Astrocyte (in vitro differentiated cells and primary cell): ENCODE measurements at places on chromosomes 12 and 14.

DNA sequence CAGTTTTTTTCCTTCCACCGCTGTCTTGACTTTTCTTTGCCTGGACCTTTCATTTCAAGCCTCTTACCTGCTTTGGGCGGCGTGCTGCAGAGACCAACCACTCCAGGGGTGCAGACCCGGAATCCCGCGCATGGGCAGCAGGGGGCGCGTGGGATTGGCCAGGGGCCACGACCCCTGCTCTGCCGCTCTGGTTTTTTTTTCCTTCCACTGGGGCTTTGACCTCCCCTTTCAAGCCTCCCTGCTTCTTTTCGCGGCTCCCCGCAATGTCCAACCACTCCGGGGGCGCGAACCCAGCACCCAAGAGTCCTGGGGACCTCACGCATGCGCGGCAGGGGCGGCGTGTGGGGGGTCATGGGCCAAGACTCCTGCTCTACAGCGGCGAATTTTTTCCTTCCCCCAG, 325.1 kb downstream of the ALG10 start:
- no peak for DNase-seq

- no peak for DNase-seq
Observed at GRCh38 chr14:95683793-95684192, 2.4 kb upstream of the TCL1B start.

GRCh38 chr12:110343736-110344555, 59.6 kb downstream of the ANAPC7 start:
- DNase-seq = no peak

- no peak for DNase-seq
Observed at GRCh38 chr12:50246197-50246865, 37.0 kb downstream of the LIMA1 start.

- DNase-seq = no peak
Observed at GRCh38 chr14:50734950-50735695, 67.0 kb upstream of the SAV1 start.

- DNase-seq = no peak
Observed at GRCh38 chr14:40347675-40348074, 915.4 kb upstream of the FBXO33 start.

GRCh38 chr14:22791301-22791700, 23.9 kb downstream of the SLC7A7 start:
- DNase-seq = peak; percentile 80

DNA sequence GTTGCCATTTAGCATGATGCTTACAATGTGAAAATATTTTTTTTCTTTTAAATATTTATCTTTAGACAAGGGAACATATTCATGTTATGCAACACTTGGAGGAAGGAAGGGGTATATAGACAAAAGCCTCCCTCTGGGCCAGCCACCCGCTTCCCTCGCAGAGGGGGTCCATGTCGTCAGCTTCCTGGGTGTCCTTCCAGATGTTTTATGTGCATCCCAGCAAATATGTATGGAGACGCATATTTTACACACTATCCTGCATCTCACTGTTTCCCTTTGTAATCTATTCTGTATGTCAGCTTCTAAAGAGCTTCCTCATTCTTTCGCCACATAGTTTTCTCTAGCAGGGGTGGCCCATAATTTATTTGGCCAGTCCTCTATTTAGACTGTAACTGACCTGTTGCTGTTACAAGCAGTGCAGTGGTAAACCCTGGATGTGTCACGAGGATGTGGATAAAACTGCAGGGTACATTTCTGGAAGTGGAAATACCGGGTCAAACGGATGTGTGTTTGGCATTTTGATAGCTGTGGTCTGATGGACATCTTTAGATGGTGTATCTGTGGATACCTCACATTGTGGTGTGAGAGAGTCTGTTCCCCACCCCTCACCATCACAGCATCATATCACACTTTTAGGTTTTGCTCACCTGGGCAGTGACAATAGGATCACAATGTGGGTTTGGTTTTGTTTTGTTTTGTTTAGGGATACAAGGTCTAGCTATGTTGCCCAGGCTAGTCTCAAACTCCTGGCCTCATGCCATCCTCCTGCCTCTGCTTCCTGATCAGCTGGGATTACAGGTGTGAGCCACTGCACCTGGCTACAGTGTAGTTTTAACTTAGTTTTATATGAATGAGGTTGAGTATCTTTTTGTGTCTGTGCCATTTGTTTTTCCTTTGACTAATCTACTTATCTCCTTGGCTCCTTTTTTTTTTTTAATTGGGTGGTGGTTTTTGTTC, 31.6 kb downstream of the FAM222A start:
- no peak for DNase-seq

DNA sequence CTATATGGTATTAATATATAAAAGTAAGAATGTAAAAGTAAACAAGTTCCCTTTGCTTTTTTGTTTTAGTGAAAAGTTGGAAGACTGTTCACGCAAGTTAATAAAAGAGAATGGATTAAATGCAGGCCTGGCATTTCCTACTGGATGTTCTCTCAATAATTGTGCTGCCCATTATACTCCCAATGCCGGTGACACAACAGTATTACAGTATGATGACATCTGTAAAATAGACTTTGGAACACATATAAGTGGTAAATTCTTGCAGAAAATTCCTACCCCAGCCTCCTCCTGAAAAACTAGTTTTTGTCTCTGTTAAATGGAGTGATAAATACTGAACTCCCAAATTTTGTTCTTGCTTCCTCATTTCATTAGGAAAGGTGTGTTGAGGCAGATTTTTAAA, 20.9 kb downstream of the METAP2 start:
- no peak for DNase-seq

GRCh38 chr12:51822956-51823355, 25.6 kb downstream of the FIGNL2 start:
- no peak for DNase-seq

GRCh38 chr12:98893675-98894411, 248.8 kb downstream of the APAF1 start:
- DNase-seq = no peak

GRCh38 chr14:101033446-101034165, 130.1 kb upstream of the RTL1 start:
- DNase-seq = no peak

- peak; percentile 60 for DNase-seq
Observed at GRCh38 chr12:87812681-87813080, 216.5 kb downstream of the C12orf50 start.
